Kidney (tissue), 22 donors: ENCODE measurements at places on chromosomes 2 and 18. TPM values are rescaled to one million over a fixed set of nuclear protein-coding genes. Genes with fewer than 3 reads are reported as not detected.

Gene COLEC12
- 1.3 TPM for polyA plus RNA-seq

Gene ANKRD53
- polyA plus RNA-seq = 2.1 TPM

Gene IL36B
- polyA plus RNA-seq = not detected

GRCh38 chr2:71827524-71827901 is 320.1 kb downstream of the CYP26B1 start:
- H3K27ac ChIP-seq = no peak overlapping the region
- no peaks in the 10 kb centered on the region for H3K36me3 ChIP-seq
- no peak overlapping the region for H3K4me3 ChIP-seq

Gene SNX17
- 115 TPM for polyA plus RNA-seq

Gene COL4A3
- polyA plus RNA-seq = 20.8 TPM
